ENCODE measurements at places on chromosomes 7 and 10.

- no peak for DNase-seq
These were observed 18.2 kb upstream of the TSPAN33 start for GRCh38 chr7:129126314-129126713.

- no peak for DNase-seq
These were observed 48.1 kb downstream of the OSBPL3 start for GRCh38 chr7:24931844-24932243.

GRCh38 chr7:132185150-132185549 is 391.1 kb downstream of the PLXNA4 start:
- no peak for DNase-seq

- DNase-seq, result no peak
These were observed 83.0 kb downstream of the TAF3 start for GRCh38 chr10:7901256-7901655.

DNA sequence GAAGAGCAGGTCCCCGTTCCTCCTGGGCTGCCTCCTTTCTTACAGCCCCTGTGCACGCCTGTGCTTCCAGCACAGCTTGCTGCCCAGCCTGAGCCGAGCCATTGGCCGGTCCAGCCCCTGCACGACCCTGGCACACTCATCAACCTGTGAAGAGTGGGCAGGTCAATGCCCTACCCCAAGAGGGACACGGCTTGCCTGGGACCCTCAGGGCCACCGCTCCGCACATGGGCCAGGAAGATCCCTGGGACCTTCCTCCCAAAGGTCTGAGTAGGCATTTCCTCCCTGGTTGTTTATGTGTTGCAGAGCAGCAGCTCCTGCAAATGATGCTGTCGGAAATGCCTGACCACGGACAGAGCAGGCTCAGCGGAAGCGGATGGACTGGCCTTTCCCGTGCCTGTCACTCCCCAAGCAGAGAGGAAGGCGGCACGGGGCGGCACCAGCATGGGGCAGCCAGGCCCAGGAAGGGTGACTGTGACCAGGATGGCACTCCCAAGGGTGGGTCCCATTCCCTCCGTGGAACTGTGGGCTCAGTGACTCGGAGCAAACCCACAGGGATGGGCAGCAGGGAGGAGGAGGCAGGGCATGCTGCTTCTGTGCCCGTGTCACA is 252.5 kb downstream of the TNS3 start:
- no peak for DNase-seq

DNA sequence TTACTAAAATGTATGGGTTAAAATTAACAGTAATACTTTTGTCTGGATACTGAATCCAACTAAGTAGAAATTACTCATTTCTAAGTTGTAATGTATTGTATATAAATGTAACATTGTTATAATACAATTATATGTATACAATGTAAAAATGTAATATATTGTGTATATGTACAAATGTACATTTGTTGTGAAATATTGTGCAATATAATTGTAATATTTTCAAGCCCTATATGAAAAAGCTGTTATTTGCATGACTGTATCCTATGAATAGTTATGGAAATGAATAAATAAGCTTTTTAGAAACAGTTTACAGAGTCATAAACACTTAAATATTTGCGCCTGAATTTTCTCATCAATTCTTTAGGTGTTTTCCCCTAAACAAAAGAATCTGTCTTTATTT is 20.3 kb upstream of the UMAD1 start:
- DNase-seq, result no peak

DNA sequence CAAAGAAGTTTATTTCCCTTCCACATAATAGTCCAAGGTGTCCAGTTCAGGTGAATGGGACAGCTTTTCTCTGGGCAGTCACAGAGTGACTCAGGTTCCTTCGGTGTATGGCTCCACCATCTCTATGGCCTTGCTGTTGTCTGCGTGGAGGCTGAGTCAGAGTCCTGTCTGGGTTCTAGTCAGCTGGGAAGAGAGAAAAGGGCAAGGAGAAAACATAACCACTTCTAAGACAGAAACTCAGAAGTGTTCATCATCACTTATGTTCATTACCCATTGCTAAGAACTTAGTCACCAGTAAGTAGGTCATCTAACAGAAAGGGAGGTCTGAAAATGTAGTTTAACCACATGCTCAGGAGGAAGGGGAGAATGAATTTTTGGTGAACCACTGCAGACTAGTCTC is 32.4 kb upstream of the CCDC7 start:
- DNase-seq, result peak; percentile 57

DNA sequence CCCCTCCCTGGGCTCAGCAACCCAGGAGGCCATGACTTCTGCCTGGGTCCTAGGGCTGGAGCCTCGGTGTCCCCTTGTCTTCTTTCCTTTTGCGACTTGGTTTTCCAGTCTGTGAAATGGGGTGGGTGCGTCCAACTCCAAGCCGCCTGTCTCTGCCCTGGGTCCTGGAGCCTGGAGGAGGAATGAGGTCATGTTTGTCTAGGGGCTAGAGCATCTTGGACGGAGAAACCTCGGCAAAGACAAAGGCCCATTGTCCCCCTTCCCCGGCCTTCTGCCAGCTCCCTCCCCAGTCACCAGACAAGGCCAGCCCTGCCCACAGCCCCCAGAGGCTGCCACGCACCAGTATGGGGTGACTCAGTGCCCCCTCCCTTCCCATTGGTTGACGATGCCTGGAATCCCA is 39.8 kb upstream of the ELN start:
- no peak for DNase-seq

DNA sequence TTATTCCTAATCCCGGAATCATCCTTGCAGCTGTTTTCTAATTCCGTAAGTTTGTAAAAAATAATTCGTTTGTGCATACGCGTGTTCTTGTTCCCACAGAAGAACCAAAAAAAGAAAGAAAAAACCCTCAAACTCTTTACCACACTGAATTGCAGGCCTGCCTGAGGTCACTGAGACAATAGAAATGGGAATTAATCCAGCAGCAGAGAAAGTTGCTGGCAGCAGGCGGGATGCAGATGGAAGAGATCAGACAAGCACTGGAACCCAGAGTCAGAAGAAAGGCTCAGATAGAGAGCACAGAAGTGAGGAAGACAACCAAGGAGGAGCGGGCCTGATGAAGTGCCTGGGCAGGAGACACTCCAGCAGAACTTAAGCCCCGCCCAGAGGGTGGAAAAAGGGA is 141.5 kb upstream of the VWC2 start:
- DNase-seq, result no peak

DNA sequence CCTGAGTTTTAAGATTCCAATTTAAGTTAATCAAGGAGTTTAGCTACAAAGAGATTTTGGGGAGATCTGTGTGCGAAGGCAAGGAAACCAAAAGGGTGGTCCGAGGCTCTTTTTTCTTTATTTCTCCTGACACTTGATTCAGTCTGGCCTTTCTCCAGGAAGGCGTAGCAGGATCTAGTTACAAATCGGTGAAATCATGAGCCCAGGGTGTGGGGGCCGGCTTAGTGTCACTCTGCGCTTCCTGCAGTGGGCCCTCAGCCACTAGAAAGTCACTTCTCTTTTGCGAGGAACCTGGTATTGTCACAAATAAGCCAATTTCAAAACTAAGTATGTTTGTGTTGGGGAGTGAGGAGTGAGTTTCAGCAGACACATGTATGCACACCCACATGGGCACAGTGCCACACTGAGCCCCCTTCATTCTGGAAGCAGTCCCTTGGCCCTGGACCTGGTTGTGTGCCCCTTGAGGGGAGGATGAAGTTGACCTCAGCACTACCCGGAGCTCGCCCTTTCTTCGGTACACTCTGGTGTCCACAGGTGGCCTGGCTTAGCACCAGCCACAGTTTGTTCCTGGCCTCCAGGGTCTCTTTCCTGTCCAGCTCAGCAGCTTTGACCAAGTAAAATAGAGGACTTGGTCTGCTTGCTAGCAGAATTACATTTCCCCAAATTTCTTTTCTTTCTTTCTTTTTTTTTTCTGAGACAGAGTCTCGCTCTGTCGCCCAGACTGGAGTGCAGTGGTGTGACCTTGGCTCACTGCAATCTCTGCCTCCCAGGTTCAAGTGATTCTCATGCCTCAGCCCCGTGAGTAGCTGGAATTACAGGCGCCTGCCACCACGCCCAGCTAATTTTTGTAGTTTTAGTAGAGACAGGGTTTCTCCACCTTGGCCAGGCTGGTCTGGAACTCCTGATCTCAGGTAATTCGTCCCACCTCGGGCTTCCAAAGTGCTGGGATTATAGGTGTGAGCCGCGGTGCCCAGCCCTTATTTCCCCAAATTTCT is 84.0 kb upstream of the BTBD16 start:
- no peak for DNase-seq

- no peak for DNase-seq
These were observed 162.6 kb upstream of the GDF10 start for GRCh38 chr10:47137311-47137851.

GRCh38 chr7:31052487-31052840 is 356 bp downstream of the ADCYAP1R1 start:
- no peak for DNase-seq

GRCh38 chr7:101138213-101138870 is 11.4 kb downstream of the SERPINE1 start:
- DNase-seq, result peak; percentile 91

- no peak for DNase-seq
These were observed 30.4 kb upstream of the RET start for GRCh38 chr10:43046288-43046991.

- no peak for DNase-seq
These were observed 3.7 kb upstream of the PRKAR1B start for GRCh38 chr7:730501-731439.

- DNase-seq, result no peak
These were observed 179.3 kb upstream of the NEBL start for GRCh38 chr10:21076381-21076780.

DNA sequence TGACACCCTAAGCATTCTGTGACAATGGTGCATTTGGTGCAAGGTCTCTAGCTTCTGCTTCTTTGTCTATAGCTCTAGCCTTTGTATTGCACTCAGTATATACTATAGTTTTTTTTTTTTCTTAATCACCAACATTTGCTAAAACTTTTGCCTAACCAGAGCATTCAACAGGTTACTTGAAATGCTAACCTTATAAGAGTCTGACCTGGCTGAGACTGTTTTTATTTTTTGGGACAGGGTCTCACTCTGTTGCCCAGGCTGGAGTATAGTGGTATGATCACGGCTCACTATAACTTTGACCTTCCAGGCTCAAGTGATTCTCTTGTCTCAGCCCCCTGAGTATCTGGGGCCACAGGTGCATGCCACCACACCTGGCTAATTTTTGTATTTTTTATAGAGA is 92.4 kb downstream of the ZNF365 start:
- DNase-seq, result no peak

DNA sequence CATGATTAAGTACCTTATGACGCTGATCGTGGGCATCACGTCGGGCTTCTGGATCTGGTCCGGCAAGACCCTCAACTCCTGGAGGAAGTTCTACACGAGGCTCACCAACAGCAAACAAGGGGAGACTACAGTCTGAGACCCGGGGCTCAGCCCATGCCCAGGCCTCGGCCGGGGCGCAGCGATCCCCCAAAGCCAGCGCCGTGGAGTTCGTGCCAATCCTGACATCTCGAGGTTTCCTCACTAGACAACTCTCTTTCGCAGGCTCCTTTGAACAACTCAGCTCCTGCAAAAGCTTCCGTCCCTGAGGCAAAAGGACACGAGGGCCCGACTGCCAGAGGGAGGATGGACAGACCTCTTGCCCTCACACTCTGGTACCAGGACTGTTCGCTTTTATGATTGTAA is 2.5 kb downstream of the FZD1 start:
- no peak for DNase-seq

DNA sequence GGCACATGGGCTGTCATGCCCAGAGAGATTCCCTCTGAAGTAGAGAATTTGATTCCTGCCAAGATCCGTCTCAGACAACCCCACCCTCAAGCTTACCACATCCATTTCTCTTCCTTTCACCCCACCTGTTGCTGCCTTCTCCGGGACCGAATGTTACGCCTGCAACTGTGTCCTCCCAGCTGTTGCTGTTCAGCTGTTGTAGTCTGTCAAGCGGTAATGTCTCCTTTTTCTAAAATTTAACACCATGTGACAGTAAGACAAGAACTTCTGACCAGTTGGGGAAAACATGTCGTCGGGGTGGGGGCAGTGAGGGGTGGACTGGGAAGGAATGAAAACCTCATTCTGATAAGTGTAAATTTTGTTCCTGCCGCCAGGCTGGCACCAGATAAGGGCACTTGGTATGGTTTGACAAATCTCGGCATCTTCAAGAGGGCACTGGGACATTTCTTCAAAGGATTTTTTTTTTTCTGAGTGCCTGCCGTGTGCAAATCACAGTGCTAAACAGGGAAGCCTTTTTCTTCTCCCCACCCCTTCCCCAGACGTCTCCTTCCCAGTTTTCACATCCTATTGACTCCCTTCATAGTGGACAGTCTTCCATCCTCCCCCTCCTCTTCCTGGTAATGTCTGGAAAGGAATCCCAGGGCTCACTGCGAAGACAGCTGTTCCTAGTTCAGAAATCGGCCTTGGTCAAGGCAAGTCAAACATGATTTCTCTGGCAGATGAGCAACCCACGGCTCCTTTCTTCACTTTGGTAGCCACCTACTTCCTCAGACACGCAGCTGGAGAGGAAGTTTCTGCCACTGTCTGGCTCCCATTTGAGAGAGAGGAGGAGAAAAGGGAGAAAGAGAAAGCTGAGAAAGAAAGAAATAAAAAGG is 5.0 kb upstream of the CELF2 start:
- DNase-seq, result no peak

DNA sequence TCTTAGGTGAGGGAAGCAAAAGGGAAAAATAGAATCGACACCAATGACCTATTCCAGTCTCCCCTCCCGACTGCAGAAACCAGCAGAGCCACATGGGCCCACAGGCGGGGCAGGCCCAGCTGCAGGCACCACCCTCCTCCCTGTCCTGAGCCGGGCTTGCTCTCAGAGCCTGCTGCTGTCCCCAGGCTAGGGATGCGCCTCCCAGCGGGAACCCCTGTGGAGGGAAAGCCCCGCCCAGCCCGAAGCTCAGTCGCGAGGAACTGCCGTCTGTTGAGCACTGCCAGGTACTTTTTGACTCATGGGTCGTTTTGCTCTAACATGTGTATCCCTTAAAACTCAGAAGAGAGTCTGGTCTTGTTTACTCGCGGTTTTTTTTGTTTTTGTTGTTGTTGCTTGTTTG is 124.5 kb upstream of the RET start:
- DNase-seq, result no peak

DNA sequence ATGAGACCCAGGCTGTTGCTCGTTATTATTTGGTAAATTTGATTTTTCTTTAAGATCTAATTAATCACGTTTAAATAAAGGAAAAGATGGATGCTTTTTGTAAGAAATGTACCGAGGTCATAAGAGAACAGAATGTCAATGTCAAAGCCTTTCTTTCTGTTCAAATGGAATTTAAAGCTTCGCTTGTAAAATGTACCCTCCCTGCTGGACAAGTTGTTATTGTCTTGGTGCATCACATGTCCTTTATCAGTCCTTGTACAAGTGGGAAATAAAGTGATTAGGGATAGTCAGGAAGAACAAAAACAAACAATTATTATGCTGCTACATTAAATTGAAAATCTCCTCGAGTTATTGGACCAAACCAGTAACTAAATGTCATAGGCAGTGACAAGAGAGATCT is 363.2 kb downstream of the PHTF2 start:
- no peak for DNase-seq

DNA sequence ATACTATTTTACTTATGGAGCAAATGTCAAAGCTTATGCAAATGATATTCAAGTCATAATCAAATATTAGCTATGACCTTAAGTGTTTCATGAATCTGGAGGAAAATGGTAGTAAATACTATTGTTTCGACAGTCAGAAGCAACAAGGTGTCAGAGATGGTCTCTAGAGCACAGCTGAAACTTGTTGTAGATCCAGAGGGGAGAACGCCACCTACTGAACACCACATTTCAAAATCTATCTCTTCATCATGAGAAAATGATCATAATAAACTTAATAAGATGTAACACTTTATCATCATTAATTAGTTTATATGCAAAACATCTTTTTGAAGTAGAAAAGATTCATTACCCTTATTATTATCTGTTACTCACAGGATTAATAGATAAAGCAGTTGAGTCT is 418.7 kb downstream of the GATA3 start:
- DNase-seq, result peak; percentile 69

GRCh38 chr7:11633310-11633709 is 198.7 kb downstream of the THSD7A start:
- DNase-seq, result no peak
